ENCODE measurements at places on chromosomes 6 and 20.

DNA sequence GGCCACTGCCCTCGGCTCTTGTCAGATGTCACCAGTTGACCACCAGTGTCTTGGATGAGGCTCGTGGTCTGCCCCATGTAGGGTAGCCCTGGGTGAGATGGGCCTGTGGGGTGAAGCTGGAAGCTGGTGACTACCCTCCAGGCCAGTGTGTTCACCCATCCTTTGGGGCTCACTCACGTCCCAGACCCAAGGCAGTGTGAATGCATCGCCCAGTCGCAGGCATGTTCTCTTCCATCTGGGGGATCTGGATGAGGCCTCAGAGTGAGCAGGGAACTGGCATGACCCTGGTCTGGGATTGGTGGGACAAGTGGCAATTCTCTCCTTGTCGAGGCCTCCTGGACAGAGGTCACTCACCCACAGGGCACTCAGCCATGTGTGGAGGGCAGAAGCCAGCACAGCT lies 120.1 kb upstream of the PHACTR3 start:
- DNase-seq, result no peak

DNA sequence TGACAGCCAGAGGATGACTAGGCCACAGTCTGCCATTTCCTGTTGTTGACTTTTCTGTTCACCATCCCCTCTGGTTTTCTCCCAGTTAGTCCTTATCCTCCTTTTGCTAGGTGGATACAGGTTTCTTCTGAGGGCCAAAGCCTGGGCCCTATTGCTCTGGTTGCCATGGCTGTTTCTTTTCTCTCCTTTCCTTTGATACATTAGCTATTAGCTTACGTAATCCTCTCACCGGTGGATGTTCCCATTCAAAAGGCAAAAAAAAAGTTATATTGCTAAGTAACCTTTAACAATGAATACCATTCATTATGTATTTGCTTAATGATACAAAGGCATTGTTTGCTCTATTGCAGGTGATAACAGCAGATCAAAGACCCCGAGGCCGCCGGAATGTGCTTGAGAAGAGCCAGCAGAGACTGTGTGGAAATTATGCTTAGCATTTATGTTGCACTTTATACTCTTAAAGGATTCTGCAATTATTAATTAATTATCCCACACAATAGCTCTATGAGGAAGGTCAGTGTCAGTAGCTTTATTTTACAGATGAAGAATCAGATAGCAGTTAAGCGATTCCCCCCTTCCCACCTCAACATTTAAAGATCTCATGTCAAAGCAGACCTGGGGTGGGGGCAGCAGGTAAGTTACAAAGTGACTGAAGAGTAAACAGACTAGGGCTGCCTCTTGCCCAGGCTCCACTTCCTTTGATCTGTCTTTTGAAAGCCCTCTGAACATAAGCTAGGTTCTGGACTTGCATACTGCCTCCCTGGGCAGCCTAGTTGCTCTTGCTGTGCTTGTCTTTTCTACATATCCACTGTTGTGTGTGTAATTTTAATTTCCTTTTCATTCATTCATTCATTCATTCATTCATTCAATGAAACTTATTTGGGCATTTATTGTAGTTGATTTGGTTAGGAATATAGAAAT lies 14.5 kb upstream of the TFB1M start:
- no peak for DNase-seq

GRCh38 chr6:31572041-31572911 lies at the start of gene LTA:
Gene LTA, plus strand, starts transcription at chr6:31572289. Its CDS starts 454 bp downstream, at chr6:31572743.
- peak; percentile 83 for DNase-seq

- DNase-seq, result no peak
Measured at GRCh38 chr6:45803071-45803470, 212.6 kb downstream of the CLIC5 start.

DNA sequence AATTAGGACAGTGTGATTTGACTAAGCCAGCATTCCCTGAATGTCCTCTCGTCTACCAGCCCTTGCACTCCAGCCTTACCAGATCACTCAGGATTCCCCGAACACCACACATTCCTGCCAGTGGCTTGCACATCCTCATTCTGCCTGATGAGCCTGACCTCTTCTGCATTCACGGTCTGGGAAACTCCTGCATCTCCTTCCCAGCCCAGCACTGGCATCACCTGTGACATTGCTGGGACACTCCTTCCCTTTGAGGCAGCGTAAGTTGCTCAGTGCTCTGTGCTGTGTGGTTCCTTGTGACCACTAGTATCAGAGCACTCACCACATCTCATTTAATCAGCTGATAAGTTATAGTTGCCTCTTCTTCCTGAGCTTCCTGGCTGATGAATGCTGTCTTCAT lies 17.3 kb downstream of the NCOA7 start:
- DNase-seq, result no peak

- no peak for DNase-seq
Measured at GRCh38 chr6:154356690-154357089, at the start of gene IPCEF1. Gene IPCEF1, minus strand, starts transcription at chr6:154356803. Its CDS starts 90,856 bp downstream, at chr6:154265947.

DNA sequence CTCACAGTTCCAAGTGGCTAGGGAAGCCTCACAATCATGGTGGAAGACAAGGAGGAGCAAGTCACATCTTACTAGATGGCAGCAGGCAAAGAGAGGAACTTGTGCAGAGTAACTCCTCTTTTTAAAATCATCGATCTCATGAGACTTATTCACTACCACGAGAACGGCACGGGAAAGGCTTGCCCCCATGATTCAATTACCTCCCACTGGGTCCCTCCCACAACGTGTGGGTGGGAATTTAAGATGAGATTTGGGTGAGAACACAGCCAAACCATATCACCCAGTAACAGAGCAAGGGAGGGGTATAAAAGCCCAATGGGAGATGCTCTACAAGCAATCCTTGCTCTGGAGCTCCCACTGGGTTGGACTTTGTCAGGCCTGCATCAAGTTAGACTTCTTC lies 80.4 kb downstream of the JPH2 start:
- DNase-seq, result no peak

GRCh38 chr20:57135875-57136274 lies 130.6 kb downstream of the BMP7 start:
- no peak for DNase-seq

- DNase-seq, result peak; percentile 89
Measured at GRCh38 chr20:59159493-59160376, 3.9 kb upstream of the ZNF831 start.

- no peak for DNase-seq
Measured at GRCh38 chr6:166739117-166739975, 112.3 kb upstream of the RPS6KA2 start.

GRCh38 chr6:14880677-14881076 lies 365.2 kb upstream of the JARID2 start:
- DNase-seq, result no peak

- peak; percentile 31 for DNase-seq
Measured at GRCh38 chr6:15247500-15248450, 1.9 kb downstream of the JARID2 start.

GRCh38 chr6:137845460-137845859 lies 21.6 kb upstream of the TNFAIP3 start:
- no peak for DNase-seq

GRCh38 chr6:131024565-131024964 lies 38.5 kb downstream of the EPB41L2 start:
- no peak for DNase-seq

DNA sequence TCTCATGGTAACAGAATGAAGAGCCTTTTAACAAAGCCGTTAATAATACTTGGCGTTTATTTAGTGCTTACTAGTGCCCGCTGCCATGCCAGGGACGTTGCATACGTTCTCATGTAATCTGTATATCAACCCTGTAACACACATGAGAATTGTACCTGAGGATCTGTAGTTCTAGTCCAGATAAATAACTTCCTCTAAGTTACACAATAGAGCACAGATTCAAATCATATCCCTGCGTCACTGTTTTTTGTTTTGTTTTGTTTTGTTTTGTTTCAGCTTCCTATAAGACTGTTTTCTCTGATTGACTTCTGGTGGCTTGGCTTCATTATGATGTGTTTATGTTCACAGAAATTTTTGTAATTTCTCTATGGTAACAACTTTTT lies 553 bp downstream of the ZSCAN16 start:
- DNase-seq, result peak; percentile 39

DNA sequence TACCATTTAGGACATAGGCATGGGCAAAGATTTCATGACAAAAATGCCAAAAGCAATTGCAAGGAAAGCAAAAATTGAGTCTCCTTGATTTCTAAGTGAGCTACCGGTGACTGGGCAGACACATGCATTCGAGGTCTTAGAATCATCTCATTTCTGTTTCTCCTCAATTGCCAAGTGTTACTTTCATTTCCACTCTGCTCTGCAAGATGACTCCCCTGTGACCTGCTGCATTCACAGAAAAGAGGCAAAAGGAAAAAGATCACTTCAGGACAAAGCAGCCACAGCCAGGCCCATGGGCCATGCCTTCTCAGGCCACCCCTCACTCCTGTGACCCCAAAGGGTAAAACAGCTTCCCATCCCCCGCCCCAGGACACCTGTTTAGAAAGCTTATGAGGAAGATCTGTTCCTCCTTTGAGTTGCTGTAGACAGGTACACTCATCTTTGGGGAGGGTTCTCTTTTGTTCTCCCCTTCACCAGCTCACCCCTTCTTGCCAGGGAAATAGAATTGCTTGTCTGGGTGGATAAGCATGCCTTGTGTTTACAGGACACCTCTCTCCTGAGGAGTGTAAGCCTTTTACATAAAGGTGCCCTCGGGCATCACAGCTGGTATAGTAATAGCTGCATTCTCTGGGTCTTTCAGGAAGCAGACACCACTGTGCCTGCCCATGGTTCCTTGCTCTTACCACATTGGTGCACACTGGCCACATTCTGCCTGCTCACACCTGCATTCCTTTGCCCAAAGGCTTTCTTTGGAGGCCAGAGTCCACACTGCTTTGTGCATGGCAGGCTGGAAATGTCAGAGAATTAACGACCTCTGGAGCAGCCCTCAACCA lies 105.0 kb downstream of the SLC24A3 start:
- DNase-seq, result no peak

GRCh38 chr6:4084444-4085331 lies 5.8 kb upstream of the FAM217A start:
- no peak for DNase-seq

GRCh38 chr6:39664173-39664572 lies 61.0 kb downstream of the KIF6 start:
- no peak for DNase-seq

- DNase-seq, result no peak
Measured at GRCh38 chr6:169940481-169941271, 189.3 kb downstream of the ERMARD start.

DNA sequence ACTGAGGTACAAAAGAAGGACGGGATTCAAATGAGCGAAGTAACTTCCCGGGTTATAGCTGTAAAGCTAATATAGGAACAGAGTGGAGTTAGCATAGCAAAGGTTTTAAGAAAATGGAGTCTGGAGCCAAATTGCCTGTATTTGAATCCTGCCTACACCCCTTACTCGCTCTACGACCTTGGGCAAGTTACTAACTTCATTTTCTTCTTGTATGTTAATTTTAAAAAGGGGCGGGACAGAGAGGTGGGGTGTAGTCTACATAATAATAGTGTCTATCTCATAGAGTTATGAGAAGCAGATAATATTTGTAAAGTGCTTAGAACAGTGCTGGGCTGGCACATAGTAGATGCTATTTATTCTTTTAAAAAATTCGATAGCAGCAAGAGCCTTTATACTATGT lies 705 bp downstream of the ZSCAN23 start:
- no peak for DNase-seq

- DNase-seq, result no peak
Measured at GRCh38 chr6:150169609-150170008, 26.8 kb downstream of the PPP1R14C start.

DNA sequence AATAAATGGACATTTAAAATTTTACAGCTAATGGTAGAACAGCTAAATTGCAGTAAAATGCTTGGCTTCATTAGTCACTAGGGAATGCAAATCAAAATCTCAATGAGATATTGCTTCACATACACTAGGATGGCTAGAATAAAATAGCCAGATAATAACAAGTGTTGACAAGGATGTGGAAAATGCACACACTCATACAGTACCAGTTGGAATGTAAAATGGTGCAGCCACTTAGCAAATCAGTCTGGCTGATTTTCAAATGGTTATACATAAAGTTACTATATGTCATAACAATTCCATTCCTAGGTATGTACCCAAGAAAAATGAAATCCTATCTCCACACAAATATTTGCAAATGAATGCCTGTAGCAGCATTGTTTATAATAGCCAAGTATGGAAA lies 452.1 kb downstream of the HDGFL1 start:
- no peak for DNase-seq

DNA sequence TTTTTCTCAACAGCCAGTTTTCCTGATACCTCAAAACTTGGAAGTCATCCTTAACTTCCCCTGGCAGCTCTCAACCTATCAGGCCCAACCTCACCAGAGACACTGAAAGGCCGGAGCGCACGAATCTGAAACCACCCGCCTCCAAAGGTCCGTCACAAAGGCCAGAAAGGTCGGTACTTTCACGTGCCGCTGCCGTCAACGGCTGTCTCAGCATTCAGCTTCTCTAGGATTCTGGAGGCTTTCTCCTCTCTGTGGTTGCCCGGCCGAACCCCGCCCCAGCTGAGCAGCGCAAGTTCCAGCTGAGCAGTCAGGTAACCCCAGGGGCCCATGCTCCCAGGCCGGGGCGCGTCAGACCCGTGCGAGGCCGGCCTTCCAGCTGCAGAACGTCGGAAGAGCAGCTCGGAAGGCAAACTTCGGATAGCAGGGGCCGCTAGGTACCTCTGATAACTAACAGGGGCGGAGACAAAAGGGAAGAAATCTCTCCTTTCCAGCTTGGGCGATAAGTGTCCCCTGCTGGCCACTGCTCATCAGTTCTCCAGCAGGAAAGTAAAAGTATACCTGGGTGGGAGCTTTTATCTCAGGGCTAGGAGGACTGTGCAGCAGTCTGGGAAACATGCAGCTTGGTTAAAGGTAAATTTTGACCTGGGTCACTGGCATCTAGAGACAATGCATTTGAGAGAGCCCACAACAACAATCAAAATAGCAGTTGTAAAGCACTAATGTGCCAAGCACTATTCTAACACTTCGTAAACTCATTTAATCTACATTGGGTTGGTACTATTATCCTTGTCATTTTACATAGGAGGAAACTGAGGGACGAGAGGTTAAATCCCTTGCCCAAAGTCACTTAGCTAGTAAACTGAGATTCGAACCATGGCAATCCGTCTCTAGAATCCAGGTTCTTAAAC lies 16.1 kb downstream of the ZSCAN12 start:
- peak; percentile 36 for DNase-seq

GRCh38 chr20:10731190-10731965 lies 57.6 kb upstream of the JAG1 start:
- DNase-seq, result no peak

DNA sequence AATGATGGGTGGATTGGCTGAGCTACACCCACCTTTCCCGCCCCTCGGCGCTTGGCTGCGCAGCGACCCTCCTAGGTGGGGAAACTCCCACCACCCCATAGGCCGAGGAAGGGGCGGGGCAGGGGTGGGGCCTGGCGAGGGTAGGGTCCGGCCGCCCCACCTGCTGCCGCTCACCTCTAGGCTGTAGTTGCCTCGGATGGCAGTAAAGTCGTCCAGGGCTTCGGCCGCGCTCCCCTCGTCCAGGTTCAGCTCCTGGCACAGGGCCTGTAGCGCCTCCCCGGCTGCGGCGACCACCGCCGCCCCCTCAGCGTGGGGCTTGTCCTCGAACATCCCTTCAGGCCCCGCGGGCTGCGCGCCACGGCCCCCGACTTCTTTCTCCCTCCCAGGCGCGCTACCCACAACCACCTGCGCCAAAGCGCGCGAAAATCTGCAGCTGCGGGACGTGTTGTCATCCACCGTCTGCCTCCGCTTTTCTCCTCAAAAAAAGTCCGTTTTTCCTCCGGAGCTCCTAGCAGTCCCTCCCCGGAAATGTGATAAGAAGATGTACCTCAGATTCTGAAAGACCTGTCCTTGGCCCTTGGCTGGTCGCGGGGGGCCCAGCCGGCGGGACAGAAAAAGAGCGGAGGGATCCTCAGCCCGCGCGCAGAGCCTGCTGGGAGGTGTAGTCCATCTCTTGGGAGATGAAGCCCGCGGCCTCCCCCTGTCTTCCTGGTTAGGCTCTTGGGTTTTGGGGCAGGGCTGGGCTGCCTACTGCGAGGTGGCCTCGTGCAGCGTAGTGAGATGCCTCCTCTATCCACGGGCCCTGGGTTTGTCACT lies at the start of gene RBL1:
TSS of gene RBL1 (minus strand) at position 399 of the 816 bp plus-strand sequence. CDS start at position 330, 69 bp downstream.
- DNase-seq, result peak; percentile 88
